ENCODE measurements at places on chromosomes 11 and 22.

GRCh38 chr11:724049-724777 lies 18.2 kb downstream of the EPS8L2 start:
- DNase-seq = no peak

DNA sequence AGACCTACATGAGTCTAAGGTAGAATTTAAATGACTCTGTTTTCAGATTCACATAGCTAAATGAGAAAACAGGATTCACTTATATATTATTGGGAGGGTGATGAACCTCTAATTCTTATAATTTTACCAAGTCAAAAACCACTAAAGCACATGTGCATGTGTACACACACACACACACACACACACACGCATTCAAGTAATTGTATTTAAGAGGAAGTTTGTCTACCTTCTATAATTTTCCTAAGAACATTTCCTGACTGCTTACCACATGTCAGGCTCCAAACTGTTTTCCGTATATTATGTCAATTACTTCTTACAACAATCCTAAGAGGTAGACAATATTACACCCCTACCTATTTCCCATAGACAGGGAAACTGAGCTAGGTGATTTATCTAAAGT lies 6.7 kb downstream of the RNF141 start:
- DNase-seq = no peak

DNA sequence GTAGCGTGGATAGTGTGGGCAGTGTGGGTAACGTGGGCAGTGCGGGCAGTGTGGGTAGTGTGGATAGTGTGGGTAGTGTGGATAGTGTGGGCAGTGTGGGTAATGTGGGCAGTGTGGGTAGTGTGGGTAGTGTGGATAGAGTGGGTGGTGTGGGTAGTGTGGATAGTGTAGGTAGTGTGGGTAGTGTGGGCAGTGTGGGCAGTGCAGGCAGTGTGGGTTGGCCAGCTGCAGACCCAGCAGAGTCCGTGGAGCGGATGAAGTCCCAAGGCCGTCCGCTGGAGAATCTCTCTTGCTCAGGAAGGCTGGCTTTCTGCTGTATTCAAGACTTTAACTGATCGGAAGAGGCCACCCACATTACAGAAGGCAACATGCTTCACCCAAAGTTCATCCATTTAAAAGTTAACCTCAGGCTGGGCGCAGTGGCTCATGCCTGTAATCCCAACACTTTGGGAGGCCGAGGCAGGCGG lies 26.1 kb upstream of the KRTAP5-6 start:
- no peak for DNase-seq

- DNase-seq = no peak
Measured at GRCh38 chr11:7449211-7449840, 36.0 kb upstream of the OLFML1 start.

GRCh38 chr11:45844822-45845578 lies 2.3 kb upstream of the CRY2 start:
- DNase-seq = no peak

DNA sequence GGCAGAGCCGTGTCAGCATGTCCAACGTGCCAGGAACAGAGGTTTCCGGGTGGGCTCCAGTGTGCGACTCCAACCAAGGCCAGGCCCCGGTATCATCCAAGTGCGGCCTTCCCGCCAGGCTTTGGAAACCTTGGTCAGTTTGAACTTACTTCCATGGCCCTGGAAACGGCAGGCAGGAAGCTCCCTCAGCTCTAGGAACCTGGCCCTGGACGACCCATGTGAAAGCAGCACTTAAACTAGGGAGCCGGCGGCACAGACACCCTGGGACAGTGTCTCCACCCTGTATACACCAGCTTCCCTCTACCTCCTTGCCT lies 65.2 kb downstream of the MYH9 start:
- DNase-seq = no peak

Measured in DMS 273 treated with DMSO at 0.1 percent for 48 hours (cell line).